Activated CD8-positive, alpha-beta memory T cell treated with anti-CD3 and anti-CD28 coated beads for 36 hours (primary cell): ENCODE measurements at places on chromosomes 11 and 22. TPM values are rescaled to one million over a fixed set of nuclear protein-coding genes. Genes with fewer than 3 reads are reported as not detected.

Gene PRG3
- not detected for total RNA-seq

Gene ZBTB16
- 0.96 TPM for total RNA-seq

Gene NXPE2
- total RNA-seq, result not detected

Gene WBP2NL
- total RNA-seq, result 0.42 TPM

Gene OR52H1
- total RNA-seq, result not detected

Gene TANGO2
- 21.3 TPM for total RNA-seq

Gene FGF3
- not detected for total RNA-seq

Gene ESAM
- total RNA-seq, result 0.95 TPM

Gene ZP1
- total RNA-seq, result not detected

Gene OR51B5
- not detected for total RNA-seq
